ENCODE measurements at places on chromosomes 16 and 17. TPM values are rescaled to one million over a fixed set of nuclear protein-coding genes. Genes with fewer than 3 reads are reported as not detected.
A peak's percentile ranks its signal among the peaks of the same experiment; 100 is the strongest.

DNA sequence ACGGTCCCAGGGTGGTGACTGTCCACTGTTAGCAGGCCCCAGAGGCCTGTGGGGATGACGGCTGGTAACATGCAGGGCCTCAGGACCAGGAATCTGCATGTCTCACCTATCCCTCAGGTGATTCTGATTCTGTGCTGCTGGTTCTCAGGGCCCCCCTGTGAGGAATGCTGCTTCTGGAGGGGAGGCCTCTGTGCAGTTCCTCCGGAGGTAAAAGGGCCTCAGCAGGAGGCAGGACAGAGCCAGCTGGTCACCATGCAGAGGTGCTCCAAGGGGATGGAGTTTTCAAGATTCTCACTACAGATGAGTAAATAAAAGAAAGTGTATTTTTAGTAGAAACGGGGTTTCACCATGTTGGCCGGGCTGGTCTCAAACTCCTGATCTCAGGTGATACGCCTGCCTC is 33.8 kb downstream of the CLEC16A start:
- DNase-seq: no peak

DNA sequence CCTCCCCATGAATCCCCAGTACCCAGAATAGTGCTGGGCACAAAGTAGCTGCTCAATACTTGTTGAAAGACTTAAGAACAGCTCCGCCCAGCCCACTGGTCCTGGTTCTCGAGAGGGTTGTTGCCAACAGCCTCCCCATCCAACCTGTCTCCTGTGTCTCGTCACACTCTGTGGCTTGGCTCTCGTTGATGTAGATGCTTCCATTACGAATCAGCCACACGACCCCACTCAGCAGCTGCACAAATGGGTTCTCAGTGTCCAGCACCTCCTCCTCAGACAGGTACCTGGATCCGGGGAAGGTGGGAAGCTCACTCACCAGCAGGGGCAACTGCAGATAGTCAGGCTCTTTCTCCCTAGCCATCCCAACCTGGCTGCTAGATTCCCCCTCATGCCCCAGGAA is 2.1 kb downstream of the NAGPA start:
- DNase-seq: no peak

- peak; percentile 60 for DNase-seq
Observed at GRCh38 chr16:75108792-75109731, 7.5 kb downstream of the LDHD start.

DNA sequence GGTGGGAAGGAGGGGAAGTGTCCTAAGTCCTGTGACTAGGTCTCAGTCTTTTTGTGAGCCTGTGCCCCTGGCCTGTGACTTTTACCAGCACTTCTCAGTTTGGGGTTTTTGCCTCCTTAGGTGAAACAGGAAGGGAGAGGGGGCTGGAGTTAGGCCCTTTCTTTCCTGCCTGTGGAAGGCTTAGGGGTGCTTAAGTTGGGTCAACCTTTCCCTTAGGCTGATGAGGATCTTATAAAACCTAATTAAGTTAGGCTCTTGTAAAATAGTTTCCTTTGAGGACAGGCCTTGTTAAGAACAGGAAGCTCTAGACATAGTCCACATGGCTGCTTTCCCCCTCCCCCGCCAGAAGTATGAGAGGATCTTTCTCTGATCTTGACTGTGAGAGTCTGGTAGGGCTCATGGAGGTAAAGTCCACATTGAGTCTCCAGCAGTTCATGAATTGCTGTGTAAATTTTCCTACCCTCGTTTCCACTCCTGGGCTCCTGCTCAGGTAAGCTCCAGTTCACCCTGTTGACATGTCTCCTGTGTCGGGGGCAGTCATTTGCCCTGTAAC is 17.0 kb upstream of the DNASE1 start:
- DNase-seq: no peak

Gene LGALS9B
- polyA plus RNA-seq: not detected

- DNase-seq: no peak
Observed at GRCh38 chr17:82862737-82863382, 23.0 kb upstream of the ZNF750 start.

GRCh38 chr17:44555099-44555498 is 2.2 kb upstream of the FZD2 start:
- DNase-seq: no peak

Gene SLC12A3
- polyA plus RNA-seq: 1.3 TPM

- DNase-seq: no peak
Observed at GRCh38 chr17:40436636-40437035, 6.6 kb upstream of the IGFBP4 start.

- no peak for DNase-seq
Observed at GRCh38 chr17:28379814-28380801, 8.6 kb downstream of the SARM1 start.

Gene TNFRSF17
- not detected for polyA plus RNA-seq

- no peak for DNase-seq
Observed at GRCh38 chr16:12202486-12202885, 226.0 kb downstream of the SNX29 start.

DNA sequence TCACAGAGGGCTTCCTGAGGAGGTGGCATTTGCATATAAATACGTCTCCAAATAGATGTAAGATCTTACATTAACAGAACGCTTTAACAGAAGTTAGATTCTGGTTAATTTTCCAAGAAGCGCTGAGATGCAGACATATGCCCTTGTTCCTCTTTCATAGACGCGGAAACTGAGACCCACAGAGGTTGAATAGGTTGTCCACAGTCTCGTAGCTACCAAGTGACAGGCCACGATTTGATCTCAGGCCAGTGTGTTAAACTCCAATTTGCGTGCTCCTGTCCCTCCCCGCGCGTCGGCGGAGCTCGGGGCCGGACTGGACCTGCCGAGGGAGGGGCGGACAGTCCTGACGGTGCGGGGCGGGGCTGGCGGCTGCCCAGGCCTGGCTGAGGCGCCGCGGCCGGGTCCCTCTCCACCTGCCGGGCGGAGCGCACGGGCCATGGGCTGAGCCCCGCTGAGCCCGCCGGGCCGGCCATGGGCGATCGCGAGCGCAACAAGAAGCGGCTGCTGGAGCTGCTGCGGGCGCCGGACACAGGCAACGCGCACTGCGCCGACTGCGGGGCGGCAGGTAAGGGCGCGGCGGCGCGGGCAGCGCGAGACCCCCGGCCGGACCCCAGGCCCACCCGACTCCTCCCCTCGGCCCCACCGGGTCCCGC is at the start of gene ADAP2:
Gene ADAP2, plus strand, starts transcription at position 402 of the 653 bp plus-strand sequence. Its CDS starts 70 bp downstream, at position 472.
- DNase-seq: no peak

DNA sequence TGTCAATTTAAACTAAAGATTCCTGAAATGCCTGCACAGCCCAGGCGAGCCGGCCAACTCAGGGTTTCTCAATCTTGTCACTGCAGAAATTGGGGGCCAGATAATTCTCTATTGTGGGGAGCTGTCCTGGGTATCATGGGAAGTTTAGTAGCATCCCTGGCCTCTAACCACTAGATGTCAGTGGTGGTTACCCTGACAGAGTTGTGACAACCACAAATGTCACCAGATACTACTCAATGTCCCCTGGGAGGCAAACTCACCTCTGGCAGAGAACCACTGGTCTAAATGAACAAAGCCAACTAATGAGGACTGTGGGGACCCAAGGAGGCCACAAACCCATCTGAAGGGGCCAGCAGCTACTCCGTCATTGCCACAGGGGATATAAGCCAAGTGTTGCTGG is 90.9 kb downstream of the MYH11 start:
- DNase-seq: no peak

DNA sequence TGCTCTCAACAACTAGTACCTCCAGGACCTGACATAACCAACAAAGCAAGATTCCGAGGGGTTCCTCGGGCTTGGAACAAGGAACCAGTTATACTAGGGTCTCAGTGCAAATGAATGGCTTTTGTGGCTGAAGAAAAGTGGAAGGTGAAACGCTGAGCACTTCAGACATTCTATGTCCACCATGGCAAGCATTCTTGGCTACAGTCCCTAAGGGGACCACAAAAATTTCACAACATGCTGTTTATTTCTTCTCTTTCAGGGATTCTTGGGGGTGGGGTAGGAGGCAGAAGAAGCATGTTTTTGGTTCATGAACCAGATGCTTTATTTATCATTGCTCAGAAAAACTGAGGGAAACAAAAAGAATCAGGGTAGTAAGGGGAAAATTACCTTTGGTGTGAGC is 479.9 kb upstream of the CDH11 start:
- DNase-seq: no peak

Gene ABI3
- 5.6 TPM for polyA plus RNA-seq

GRCh38 chr17:21012736-21013135 is 30.1 kb downstream of the USP22 start:
- DNase-seq: no peak

Gene SEZ6L2
- 11.8 TPM for polyA plus RNA-seq

GRCh38 chr16:74995986-74996385 is 2.8 kb upstream of the ZNRF1 start:
- no peak for DNase-seq

- DNase-seq: no peak
Observed at GRCh38 chr17:75516619-75517296, 430 bp downstream of the TSEN54 start.

Gene CASKIN2
- 34.6 TPM for polyA plus RNA-seq

DNA sequence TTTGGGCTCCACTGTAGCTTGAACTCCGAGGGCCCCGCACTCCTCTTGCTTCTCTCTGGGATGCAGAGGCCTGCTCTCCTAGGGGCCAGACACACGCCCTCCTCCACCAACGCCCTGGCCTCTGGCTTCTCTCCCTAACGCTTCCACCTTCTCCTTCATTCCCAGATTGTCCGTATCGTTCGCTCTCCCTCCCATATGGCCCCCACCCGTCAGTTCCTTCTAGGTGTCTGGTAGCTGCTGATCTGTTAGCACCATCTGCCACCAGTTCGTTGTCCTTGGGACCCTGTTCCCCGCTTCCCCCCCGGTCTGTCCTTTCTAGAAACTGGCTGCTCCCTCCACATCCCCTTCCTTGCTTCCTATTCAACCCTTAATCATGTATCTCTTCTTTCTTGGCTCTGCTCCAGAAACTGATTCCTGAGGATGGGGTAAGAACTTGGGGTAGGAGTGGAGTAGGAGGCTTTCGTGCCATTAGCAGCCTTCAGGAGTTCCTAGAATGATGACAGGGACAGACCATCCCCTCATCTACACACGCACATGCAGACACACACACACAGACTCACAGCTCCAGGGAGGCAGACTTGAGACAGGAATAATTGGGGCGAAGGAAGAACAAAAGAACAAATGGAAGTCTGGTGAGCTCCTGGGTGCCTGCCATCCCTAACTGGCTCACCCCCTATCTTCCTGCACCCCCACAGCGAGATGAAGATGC is 4.3 kb downstream of the ATP1B2 start:
- no peak for DNase-seq

Gene RAP1GAP2
- 27.4 TPM for polyA plus RNA-seq

- DNase-seq: no peak
Observed at GRCh38 chr16:57788252-57788841, 13.9 kb downstream of the KIFC3 start.

Gene TNP2
- polyA plus RNA-seq: not detected

DNA sequence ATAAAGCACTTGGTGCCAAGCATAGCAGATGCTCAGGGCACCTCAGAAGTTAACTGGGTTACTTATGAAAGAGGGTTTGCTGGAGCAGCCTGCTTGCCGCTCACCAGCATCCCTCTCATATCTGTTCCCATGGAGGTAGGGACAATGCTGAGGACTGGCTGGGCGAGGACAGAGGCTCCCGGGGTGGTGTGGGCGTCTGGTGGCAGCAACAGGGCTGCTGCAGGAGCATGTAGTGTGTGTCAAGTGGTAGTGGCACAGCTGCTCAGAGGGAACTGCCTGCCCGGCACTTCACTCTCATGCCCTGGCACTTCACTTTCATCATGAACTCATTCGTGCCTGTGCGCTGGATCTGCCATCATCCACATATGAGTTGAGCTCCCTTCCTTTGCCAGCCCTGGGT is 26.9 kb upstream of the ZNHIT3 start:
- DNase-seq: no peak

DNA sequence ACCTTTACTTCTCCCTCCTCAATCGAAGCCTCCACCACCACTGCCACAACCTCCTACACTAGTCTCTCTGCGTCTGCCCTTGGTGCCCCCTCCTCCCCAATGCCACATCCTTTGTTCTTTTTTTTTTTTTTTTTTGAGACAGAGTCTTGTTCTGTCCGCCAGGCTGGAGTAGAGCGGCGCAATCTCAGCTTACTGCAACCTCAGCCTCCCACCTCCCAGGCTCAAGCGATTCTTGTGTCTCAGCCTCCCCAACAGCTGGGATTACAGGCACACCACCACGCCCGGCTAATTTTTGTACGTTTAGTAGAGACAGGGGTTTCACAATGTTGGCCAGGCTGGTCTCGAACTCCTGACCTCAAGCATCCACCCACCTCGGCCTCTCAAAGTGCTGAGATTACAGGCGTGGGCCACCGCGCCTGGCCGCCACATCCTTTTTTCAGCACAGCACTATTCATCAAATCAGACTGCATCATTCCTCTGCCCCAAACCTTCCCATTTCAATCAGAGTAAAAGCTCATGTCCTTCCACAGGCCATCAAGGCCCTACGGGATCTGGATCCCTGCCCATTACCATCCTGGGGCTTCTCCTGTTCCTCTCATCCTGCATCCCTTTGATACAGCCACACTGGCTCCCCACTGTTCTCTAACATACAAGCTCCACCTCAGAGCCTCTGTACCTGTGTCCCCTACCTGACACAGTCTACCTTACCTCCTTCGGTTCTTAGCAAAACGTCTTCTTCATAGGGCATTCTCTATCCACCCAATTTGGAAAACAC is 2.0 kb downstream of the KLHL11 start:
- no peak for DNase-seq

Gene KARS1
- 102 TPM for polyA plus RNA-seq

DNA sequence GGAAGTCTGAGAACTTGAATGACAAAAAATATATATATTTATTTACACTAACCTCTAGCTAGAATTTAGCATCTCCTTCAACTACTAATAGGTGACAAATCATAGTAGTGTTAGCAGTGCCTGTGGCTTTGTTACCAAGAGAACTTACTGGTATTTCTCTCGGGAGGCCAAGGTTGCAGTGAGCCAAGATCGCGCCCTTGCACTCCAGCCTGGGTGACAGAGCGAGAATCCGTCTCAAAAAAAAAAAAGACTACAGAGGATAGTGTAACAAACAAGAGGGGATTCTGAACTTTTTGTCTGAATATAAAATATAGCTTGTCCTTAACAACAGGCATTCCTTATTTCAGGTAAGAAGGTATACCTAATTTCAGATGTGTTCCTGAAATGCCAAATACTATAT is 1.3 kb upstream of the SUZ12 start:
- no peak for DNase-seq

Gene GALR2
- polyA plus RNA-seq: 0.37 TPM

Gene SMURF2
- polyA plus RNA-seq: 43.7 TPM

DNA sequence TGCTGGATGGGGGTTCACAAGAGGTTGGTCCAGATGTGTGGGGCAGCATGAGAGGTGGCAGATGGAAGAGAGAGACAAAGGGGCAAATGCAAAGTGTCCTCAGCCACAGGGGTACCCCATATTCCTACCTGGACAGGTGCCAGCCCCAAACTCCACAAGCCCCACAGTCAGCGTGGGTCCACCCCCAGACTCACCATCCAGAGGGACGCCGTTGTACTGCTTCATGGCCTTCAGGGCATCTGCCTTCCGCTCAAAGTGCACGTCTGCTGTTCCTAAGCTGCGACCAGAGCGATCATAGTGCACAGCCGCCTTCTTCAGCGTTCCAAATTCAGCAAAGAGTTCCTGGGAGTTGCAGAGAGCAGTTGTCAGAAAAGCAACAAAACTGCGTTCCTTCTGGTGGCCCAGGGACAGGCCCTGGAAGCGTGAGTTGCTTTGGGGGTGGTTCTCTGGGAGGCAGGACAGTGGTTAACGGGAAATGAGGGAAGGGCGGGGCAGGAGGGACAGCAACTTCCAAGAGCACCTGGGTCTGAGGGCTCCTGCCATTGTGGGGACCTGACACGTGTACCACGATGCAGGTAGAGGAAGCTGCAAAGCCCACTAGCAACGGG is 2.3 kb downstream of the ALYREF start:
- DNase-seq: no peak
